T-cell (primary cell): ENCODE measurements at places on chromosomes 5 and 9. TPM values are rescaled to one million over a fixed set of nuclear protein-coding genes. Genes with fewer than 3 reads are reported as not detected.
A peak's percentile ranks its signal among the peaks of the same experiment; 100 is the strongest.

GRCh38 chr5:14513266-14513665, 68.3 kb upstream of the OTULINL start:
- no peaks in the 10 kb centered on the region for H3K4me1 ChIP-seq
- DNase-seq: no peak
- no peaks in the 10 kb centered on the region for H3K36me3 ChIP-seq
- H3K27ac ChIP-seq: no peak overlapping the region
- no peak overlapping the region for H3K4me3 ChIP-seq

DNA sequence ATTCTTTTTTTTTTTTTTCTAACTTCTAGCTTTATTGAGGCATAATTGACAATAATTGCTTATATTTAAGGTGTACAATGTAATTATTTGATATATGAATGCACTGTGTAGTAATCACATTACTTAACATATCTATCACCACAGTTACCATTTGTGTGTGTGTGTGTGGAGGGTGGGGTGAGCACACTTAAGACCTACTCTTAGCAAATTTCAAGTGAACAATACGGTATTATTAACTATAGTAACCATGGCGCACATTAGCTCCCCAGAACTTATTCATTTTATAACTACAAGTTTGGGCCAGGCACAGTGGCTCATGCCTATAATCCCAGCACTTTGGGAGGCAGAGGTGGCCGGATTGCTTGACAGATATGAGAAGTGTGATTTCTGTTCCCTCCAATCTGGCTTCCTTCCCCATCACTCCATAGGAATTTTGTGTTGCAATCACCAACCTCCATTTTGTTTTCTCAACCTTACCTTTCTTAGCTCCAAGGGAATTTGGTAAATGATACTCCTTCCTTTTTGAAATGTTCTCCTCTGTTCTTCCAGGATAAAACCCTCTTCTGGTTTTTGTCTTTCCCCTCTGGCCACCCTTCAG, 14.9 kb downstream of the TXN start:
- H3K4me3 ChIP-seq: no peak overlapping the region
- DNase-seq: no peak
- H3K36me3 ChIP-seq: peaks cover 17% of the 10 kb centered on the region
- no peaks in the 10 kb centered on the region for H3K27me3 ChIP-seq
- H3K27ac ChIP-seq: no peak overlapping the region

The PCDHGA2 gene
- 0.15 TPM for total RNA-seq

The FAM81B gene
- total RNA-seq: not detected

- no peak overlapping the region for H3K4me3 ChIP-seq
- H3K27me3 ChIP-seq: no peaks in the 10 kb centered on the region
- DNase-seq: peak; percentile 14
- no peak overlapping the region for H3K27ac ChIP-seq
Observed at GRCh38 chr9:71285191-71285656, 163.8 kb upstream of the TRPM3 start.

The SLC23A1 gene
- not detected for total RNA-seq

The GCNT4 gene
- 11.3 TPM for total RNA-seq
